ENCODE measurements at places on chromosomes 3 and 15. TPM values are rescaled to one million over a fixed set of nuclear protein-coding genes. Genes with fewer than 3 reads are reported as not detected.
A peak's percentile ranks its signal among the peaks of the same experiment; 100 is the strongest.

PROS1 gene
- 38.8 TPM for total RNA-seq

GOLGA6B gene
- not detected for total RNA-seq

OR5K2 gene
- total RNA-seq: not detected

MCF2L2 gene
- total RNA-seq: 0.59 TPM

GRCh38 chr3:110341047-110341446, 730.6 kb upstream of the NECTIN3 start:
- no peak overlapping the region for H3K27ac ChIP-seq
- no peaks in the 10 kb centered on the region for H3K36me3 ChIP-seq
- H3K27me3 ChIP-seq: no peaks in the 10 kb centered on the region
- DNase-seq: no peak

GRCh38 chr3:79369306-79369705, 398.5 kb downstream of the ROBO1 start:
- H3K27me3 ChIP-seq: no peaks in the 10 kb centered on the region
- no peak overlapping the region for H3K27ac ChIP-seq
- no peak for DNase-seq
- no peaks in the 10 kb centered on the region for H3K36me3 ChIP-seq
- no peaks in the 10 kb centered on the region for H3K4me1 ChIP-seq

GRCh38 chr3:47339951-47340350, 40.9 kb upstream of the PTPN23 start:
- no peak for DNase-seq
- no peaks in the 10 kb centered on the region for H3K36me3 ChIP-seq
- no peak overlapping the region for H3K27ac ChIP-seq
- H3K27me3 ChIP-seq: no peaks in the 10 kb centered on the region
- no peaks in the 10 kb centered on the region for H3K4me1 ChIP-seq

- no peak for DNase-seq
- H3K36me3 ChIP-seq: no peaks in the 10 kb centered on the region
- H3K4me1 ChIP-seq: no peaks in the 10 kb centered on the region
- H3K27ac ChIP-seq: no peak overlapping the region
- no peak overlapping the region for H3K4me3 ChIP-seq
These were observed 323.6 kb downstream of the GABRB3 start for GRCh38 chr15:26449291-26449690.

GRCh38 chr15:51267051-51267702, 71.2 kb downstream of the CYP19A1 start:
- peak overlapping the region; percentile 32 for H3K4me3 ChIP-seq
- H3K27ac ChIP-seq: no peak overlapping the region
- DNase-seq: no peak

- H3K27me3 ChIP-seq: no peaks in the 10 kb centered on the region
- no peak for DNase-seq
- no peak overlapping the region for H3K4me3 ChIP-seq
- H3K4me1 ChIP-seq: no peaks in the 10 kb centered on the region
These were observed 46.6 kb upstream of the CTSH start for GRCh38 chr15:78991476-78991875.

- H3K27ac ChIP-seq: no peak overlapping the region
- H3K4me1 ChIP-seq: no peaks in the 10 kb centered on the region
- H3K4me3 ChIP-seq: no peak overlapping the region
- no peaks in the 10 kb centered on the region for H3K36me3 ChIP-seq
- no peaks in the 10 kb centered on the region for H3K27me3 ChIP-seq
These were observed 7.9 kb upstream of the FURIN start for GRCh38 chr15:90860450-90860849.

GRCh38 chr3:71906976-71907375, 122.0 kb upstream of the PROK2 start:
- no peaks in the 10 kb centered on the region for H3K27me3 ChIP-seq
- no peak for DNase-seq
- H3K36me3 ChIP-seq: no peaks in the 10 kb centered on the region
- H3K4me3 ChIP-seq: no peak overlapping the region

DNA sequence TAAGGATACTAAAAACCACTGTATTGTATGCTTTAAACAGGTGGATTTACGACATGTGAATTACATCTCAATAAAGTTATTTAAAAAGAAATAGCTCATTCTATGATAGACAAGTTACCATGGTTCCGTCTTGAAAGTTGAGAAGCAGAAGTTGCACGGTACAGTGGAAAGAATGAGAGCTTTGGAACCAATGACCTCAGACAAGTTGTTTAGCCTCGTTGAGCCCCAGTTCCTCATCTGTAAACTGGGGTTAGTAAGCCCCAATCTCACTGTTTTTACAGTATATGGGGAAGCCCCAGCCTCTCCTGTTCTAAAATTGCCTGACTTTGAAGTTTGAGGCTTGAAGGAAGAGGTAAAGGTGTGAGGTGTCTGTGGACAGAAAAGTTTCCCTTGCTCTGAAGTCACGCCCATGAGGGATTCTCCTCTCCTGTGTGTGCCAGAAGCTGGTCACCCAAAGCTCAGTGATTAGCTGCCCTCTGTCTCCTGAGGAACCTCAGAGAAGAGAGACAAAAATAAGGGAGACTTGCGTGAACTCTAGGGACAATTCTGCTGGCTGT, 10.0 kb downstream of the CRYGS start:
- H3K4me1 ChIP-seq: no peaks in the 10 kb centered on the region
- DNase-seq: no peak
- no peak overlapping the region for H3K4me3 ChIP-seq
- H3K27ac ChIP-seq: no peak overlapping the region

Measured in uterus (tissue), 4 donors.